ENCODE measurements at places on chromosomes 12 and 14. TPM values are rescaled to one million over a fixed set of nuclear protein-coding genes. Genes with fewer than 3 reads are reported as not detected.

GRCh38 chr12:116635487-116635886, 76.3 kb downstream of the MAP1LC3B2 start:
- H3K27me3 ChIP-seq = peaks cover 14% of the 10 kb centered on the region
- no peak overlapping the region for H3K4me3 ChIP-seq
- no peak overlapping the region for H3K27ac ChIP-seq
- no peaks in the 10 kb centered on the region for H3K36me3 ChIP-seq

DNA sequence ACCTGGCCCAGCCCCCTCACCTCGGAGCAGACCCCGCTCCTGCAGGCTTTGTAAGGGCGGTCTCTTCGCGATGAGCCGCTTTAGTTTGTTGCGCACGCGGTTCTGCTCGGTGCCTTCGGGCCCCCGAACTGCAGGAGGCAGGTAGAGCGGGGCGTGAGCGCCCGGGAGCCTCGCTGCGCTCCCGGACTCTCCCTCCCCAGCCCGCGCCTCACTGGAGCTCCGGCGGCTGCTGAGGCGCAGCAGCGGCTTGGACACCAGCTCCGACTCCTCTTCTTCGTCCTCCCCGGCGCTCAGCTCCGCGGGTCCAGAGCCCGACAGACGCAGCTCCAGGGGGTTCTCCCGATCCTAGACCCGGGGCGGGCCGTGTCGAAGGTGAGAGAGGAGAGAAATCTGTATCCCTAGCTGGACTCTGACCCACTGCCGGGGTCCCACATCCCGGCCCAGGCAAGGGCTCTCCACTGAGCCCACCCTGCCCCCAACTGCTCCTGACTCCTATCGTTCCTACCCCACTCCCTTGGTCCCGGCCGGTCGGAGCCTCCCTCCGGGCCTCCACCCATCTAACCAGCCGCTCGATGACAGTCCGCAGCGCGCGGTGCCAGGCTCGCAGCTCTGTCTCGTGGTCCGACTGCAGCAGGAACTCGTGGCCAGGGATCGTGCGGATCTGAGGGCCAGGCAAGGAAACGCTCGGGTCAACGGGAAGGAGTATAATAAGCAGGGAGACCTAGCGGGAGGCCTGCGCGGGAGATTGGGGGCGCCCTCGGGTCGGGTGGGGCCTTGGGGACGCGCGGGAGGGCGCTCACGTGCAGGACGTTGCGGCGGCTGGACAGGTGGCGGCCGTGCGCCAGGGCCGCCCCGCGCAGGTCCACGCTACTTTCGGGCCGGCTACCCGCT, 4.2 kb downstream of the ARHGAP9 start:
- peaks cover 66% of the 10 kb centered on the region for H3K36me3 ChIP-seq
- H3K4me3 ChIP-seq = peak overlapping the region; percentile 91
- peak overlapping the region; percentile 93 for H3K27ac ChIP-seq
- H3K4me1 ChIP-seq = peaks cover 61% of the 10 kb centered on the region
- no peak for DNase-seq

- no peak overlapping the region for H3K27ac ChIP-seq
- no peaks in the 10 kb centered on the region for H3K27me3 ChIP-seq
- H3K36me3 ChIP-seq = no peaks in the 10 kb centered on the region
- H3K4me3 ChIP-seq = no peak overlapping the region
- no peaks in the 10 kb centered on the region for H3K4me1 ChIP-seq
- DNase-seq = no peak
These were observed 269.7 kb downstream of the KSR2 start for GRCh38 chr12:117699118-117699517.

- H3K36me3 ChIP-seq = no peaks in the 10 kb centered on the region
- H3K27me3 ChIP-seq = no peaks in the 10 kb centered on the region
- H3K4me1 ChIP-seq = peaks cover 7% of the 10 kb centered on the region
- H3K4me3 ChIP-seq = no peak overlapping the region
- H3K27ac ChIP-seq = no peak overlapping the region
- DNase-seq = no peak
These were observed 198.6 kb downstream of the BCAT1 start for GRCh38 chr12:24750263-24750662.

GRCh38 chr14:23766737-23767401, 130.7 kb downstream of the DHRS2 start:
- H3K27me3 ChIP-seq = peaks cover 8% of the 10 kb centered on the region
- no peak overlapping the region for H3K4me3 ChIP-seq
- H3K4me1 ChIP-seq = no peaks in the 10 kb centered on the region
- DNase-seq = no peak

DNA sequence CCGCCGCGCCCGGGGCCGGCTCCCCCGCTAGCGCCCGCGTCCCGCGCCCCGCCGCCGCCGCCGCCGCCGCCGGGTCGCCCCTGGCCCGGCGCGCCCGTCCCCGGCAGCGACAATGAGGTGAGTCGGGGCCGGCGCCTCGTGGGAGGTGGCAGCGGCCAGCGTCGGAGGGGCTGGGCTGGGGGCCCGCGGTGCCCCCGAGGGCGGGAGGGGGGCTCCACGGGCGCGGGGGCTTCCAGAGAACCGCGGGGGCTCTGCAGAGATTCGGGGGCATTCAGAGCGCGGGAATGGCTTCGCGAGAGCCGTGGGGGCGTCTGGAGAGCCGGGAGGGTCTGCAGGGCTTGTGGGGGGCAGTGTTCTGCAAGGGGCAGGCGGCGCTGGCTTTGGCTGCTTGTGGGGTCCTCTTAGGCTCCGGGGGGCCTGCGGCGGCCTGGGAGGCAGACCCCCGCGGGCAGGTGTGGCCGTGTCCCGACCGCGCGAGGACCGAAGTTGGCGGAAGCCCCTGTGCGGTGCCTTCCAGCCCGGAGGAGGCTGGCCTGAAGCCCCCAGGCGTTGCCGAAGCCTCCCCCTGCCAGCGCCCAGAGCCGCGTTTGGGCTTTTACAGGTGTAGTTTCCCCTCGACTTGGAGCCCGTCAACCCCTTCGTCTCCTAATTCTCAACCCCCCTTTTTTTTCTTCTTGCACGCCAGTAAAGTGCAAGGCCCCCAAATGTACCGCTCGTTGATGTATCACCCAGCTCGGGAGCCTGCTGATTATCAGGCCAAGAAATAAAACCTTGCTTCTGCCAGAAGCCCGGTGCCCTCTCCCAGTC, 93.1 kb upstream of the EVL start:
- peak overlapping the region; percentile 95 for H3K27ac ChIP-seq
- peaks cover 15% of the 10 kb centered on the region for H3K4me1 ChIP-seq
- H3K27me3 ChIP-seq = peaks cover 21% of the 10 kb centered on the region
- peaks cover 4% of the 10 kb centered on the region for H3K36me3 ChIP-seq
- peak; percentile 17 for DNase-seq

DNA sequence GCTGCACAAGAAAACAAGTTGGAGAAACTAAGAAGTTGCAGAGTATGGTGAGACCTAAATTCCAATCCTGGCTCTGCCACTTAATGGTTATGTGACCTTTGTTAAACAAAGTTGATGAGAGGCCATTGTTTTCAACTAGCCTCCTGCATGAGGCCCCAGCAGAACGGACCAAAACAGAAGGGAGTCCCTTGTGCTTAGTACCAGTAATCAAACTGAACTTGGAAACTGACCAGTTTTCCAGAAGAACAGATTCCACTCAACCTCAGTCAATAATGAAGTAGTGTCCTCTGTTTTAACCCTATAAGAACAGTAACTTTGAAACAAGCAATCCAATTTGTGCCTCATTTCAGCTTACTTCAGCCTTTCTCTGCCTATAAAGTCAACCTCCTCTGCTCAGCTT, 69.9 kb downstream of the C12orf56 start:
- H3K36me3 ChIP-seq = no peaks in the 10 kb centered on the region
- H3K4me3 ChIP-seq = no peak overlapping the region
- H3K4me1 ChIP-seq = no peaks in the 10 kb centered on the region

The CLSTN3 gene
- 74.1 TPM for total RNA-seq

The DNAJC22 gene
- total RNA-seq = not detected

Data from activated CD4-positive, alpha-beta T cell treated with anti-CD3 and anti-CD28 coated beads, Interleukin-2, amount 10 ng/mL, durations not matched to agents 7 days and 5 days (primary cell).